Activated CD4-positive, alpha-beta T cell treated with anti-CD3 and anti-CD28 coated beads, Interleukin-2, amount 10 ng/mL, durations not matched to agents 24 days and 14 days (primary cell): ENCODE measurements at places on chromosomes 12 and 14.

DNA sequence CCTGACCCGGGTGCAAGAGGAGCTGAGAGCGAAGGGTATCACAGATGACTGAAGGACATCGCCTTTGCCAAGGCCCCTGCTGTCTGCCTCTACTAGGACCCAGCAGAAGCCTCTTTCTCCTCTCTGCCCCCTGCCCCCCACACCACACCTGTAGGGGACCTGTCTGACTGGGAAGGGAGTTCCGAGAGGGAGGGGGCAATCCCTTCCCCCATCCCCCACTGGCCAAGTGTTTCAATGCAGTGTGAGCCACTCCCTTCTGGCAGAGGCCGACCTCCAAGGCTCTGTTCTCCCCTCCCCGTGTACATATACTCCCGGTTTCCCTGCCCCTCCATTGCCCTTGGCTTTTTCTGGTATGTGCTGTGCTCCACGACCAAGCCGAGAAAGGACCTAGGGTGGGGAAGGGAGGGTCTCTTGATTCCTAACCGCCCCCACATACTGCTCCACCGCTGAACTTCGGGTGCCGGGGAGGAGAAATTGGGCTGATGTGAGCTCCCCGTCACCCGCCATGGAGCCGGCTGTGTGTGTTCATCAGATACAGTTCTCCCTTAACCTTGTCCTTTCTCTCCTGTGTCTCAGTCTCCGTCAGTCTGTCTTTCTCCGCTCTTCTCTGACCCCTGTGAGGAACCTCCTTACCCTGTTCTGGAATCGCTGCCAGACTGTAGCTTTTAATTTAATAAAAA is 2.0 kb upstream of the ARHGEF25 start:
- DNase-seq = no peak

GRCh38 chr14:104110491-104111209 is 25.1 kb downstream of the ASPG start:
- no peak for DNase-seq

DNA sequence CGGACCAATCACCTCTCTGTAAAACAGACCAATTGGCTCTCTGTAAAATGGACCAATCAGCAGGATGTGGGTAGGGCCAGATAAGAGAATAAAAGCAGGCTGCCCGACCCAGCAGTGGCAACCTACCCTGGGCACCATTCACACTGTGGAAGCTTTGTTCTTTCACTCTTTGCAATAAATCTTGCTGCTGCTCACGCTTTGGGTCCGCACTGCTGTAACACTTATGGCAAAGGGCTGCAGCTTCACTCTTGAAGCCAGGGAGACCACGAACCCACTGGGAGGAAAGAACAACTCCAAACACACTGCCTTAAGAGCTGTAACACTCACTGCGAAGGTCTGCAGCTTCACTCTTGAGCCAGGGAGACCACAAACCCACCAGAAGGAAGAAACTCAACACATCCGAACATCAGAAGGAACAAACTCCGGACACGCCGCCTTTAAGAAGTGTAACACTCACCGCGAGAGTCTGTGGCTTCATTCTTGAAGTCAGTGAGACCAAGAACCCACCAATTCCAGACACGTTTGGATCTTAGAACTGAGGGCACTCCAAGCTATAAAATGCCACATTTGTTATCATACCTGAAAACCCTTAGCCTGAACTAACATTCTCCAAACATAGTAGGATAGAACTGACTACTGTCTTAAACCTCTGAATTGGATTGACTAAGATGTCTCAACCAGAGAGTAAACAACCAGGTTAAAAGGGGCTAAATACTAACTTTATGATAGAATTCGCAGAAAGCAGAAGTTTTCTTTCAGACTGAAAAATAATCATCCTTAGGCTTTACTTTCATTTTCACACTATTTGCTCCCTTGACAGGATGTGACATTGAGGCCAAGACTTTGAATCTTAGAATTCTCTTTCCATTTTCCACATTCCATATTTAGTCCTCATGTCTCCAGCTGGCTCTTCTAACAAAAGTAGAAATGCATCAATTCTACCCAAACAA is 33.6 kb downstream of the CDKL1 start:
- peak; percentile 80 for DNase-seq

DNA sequence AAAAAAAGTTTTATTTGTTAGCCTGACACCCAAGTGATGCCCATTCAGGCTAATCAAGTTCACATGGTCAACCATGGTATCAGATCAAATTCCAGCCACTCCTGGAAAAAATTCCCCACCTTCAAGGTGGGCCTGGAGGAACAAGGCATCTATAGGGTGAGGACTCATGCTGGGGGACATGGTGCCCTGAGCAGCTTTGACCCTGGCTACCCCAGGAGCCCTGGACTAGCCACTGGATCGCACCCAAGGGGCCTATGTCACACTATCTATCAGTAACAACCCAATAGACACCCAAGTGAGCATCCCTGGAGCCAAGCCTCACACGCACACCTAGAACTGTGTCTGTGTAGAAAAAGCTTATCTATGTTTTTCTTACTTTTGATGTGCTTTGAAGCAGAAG is 4.1 kb upstream of the NCOR2 start:
- DNase-seq = no peak

DNA sequence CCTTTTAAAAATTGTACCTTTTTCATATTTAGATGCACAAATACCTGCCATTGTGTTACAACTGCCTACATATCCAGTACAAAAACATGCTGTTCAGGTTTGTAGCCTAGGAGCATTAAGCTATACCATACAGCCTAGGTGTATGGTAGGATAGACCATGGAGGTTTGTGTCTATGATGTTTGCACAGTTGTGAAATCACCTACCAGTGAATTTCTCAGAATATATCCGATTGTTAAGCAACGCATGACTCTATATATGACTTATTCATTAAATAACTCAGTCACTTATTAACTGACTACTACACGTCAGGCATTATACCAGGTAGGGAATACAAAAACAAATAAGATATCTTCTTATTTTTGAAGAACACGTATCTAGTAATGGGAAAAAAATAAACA is 26.2 kb upstream of the ETNK1 start:
- no peak for DNase-seq

DNA sequence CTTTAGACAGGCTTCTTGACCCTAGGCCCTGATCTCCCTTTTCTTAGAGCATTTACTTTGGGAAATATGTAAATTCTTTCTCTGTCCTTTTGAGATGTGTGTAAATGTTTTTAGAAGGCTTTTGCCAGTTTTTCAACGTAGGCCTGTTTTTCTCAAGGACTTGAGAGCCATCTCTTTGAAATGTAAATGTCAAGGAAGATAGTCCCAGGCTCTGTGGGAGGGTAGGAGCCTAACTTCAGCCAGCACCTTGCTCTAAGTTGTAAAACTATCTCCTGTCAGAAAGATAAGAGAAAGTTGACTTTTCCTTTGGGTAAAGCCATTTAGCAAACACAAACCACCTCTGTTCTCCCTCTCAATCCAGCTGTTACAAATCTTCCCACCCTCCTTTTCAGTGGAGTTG is 219.8 kb downstream of the RPS29 start:
- no peak for DNase-seq

DNA sequence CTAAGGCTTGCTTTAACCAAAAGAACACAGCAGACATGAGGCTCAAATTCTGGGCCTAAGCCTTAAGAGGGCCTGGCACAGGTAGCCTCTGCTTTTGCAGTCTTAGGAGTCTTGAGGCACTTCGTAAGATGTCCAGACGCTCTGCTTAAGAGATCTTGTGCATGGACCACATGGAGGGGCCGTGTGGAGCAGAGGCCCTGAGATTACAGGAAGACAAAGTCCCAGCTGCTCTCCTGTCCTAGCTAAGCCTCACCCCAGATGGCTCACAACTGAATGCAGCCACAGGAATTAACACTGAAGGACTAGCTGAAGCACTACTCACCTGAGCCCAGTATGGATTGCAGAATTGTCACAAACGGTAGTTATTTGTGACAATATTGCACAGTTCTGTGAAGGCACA is 446.0 kb downstream of the PDZRN4 start:
- no peak for DNase-seq

DNA sequence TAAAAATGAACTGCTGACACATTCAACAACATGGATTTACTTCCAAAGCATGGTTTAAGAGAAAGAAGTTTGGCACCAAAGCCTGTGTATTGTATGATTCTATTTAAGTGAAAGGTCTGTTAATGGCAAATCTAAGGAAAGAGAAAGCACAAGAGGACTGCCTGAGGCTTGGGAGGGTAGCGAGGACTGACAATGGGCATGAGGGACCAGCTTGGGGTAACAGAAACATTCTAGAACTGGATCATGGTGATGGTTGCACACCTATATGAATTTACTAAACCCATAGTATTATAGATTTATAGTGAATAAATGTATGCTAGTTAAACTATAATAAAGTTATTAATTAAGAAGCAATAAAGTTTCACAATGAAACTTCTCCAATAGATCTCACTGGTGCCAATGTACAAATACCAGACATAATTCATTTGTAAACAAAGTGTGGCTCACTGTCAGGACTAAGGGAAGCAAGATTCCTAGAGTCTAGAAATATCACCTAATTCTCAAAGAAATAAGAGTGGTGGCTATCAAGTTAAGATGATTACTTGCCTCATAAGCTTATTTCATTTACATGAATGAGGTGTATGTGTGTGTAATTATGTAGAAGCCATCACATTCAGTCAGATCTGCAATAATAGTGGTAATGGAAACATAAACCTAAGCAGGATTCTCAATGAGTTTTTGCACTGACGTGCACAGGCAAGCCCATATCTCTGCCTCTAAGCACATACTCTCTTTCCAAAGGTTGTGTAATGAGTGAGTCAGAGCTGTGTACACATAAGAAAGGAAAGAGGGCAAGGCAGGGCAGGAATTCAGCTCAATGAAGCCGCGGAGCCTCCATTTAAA is 353.4 kb downstream of the KCNH5 start:
- DNase-seq = no peak

GRCh38 chr12:93173178-93173957 is 204.4 kb upstream of the NUDT4 start:
- DNase-seq = no peak

- DNase-seq = peak; percentile 78
Observed at GRCh38 chr14:86038387-86039042, 508.6 kb downstream of the FLRT2 start.

DNA sequence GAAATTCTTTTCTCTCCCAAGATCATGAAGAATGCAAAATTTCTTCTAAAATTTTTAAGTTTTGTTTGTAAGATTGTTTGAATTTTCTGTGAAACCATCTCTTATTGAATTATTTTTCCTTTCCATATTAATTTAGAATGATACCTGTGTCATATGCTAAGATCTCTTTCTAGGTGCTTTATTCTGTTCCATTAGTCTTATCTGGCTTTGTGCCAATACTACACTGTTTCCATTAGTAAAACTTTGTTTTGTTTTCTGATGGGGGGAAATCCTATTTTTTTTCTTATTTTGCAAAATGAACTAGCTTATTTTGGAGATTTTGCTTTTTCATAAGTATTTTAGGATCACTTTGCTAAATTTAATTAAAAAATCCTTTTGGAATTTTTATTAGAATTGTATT is 193.9 kb downstream of the FUT8 start:
- no peak for DNase-seq

- peak; percentile 93 for DNase-seq
Observed at GRCh38 chr12:106223485-106224354, 24.1 kb downstream of the CKAP4 start.

DNA sequence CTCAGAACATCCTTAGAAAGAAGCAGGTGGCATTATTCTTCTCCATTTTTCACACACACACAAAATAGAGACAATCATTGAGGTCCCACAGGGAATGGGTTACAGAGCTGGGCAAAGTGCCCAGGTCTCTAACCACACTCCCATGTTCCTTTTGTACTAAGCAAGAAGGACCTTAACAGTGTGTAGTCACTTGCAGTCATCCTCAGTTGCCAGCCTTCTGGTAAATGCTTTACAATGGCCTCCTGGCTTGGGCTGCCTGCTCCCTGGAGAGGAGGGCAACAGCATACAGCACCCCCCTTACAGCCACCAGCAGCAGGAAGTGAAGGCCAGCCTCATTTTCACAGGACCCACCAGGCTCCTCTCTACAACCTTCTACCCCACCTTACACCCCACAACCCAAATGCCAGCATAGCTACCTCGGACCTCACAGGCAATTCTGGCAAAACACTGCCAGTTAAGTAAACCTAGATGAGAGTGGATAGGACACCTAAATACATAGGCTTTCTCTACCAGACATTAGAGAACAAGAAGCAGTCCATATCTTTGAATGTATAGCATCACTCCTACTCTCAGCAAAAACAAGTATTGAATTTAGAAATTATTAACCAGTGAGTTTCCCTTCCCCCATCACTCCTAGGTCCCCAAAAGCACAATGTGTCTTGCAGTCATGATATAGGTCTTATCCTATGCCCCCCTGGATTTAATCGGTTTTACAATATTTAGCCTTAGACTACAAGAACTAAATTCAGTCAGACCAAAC is 88.1 kb downstream of the PPP2R5E start:
- DNase-seq = no peak

- DNase-seq = no peak
Observed at GRCh38 chr14:103550451-103551337, 11.8 kb downstream of the BAG5 start.

DNA sequence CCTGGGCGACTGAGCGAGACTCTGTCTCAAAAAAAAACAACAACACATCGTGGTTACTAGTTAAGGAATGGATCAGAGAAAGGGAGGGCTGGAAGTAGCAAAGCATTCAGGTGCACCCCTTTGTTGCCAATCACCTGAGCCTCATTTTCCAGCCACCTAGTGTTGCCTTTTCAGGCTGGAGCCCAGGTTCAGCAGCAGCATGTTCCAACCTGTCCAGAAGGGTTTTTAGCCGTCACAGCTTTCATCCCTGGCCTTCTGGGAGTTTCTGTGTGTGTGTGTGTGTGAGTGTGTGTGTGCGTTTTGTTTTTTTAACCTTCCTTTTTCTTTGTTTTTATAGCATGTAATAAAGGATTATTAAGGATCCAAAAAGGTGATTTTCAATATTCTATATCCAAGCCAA is 121.1 kb upstream of the ATF1 start:
- no peak for DNase-seq

GRCh38 chr14:95651821-95652583 is 34.2 kb upstream of the TCL1B start:
- DNase-seq = no peak

- peak; percentile 76 for DNase-seq
Observed at GRCh38 chr12:26122061-26122680, 2.7 kb downstream of the BHLHE41 start.

DNA sequence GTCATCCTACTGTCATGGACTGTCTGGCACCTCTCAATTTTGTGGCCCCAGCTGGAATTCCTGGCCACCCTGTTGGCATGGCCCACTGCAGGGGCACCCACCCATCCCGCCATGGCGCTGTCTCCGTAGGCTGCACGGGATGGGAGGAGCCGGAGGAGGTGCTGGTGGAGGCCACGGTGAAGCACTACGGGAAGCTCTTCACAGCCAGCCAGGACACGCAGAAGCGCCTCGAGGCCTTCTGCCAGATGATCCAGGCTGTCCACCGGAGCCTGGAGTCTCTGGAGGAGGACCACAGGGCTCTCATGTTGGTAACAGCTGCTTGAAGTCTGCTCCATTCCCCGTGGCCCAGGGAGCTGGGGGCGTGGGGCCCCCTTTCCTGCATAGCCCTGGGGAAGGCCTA is 3.9 kb downstream of the CCDC197 start:
- DNase-seq = no peak
